A549 treated with CpdA at 1 μM for 4 hours (cell line): ENCODE measurements at places on chromosomes 16 and 17. TPM values are rescaled to one million over a fixed set of nuclear protein-coding genes. Genes with fewer than 3 reads are reported as not detected.

The NPIPB9 gene
- total RNA-seq: 1.2 to 3.0 TPM (median 1.7 TPM) in 5 replicates

The ARMC7 gene
- total RNA-seq: 17.8 to 22.6 TPM (median 18.7 TPM) in 5 replicates

The KRTAP1-5 gene
- total RNA-seq: 0.12 TPM in 1 of 5 replicates, not detected in the others

The CNTNAP4 gene
- not detected in 5 replicates for total RNA-seq

The ELMO3 gene
- 0.66 to 1.4 TPM (median 1.3 TPM) in 5 replicates for total RNA-seq

The GP2 gene
- total RNA-seq: not detected in 5 replicates
